ENCODE measurements at places on chromosomes 7 and 10.

GRCh38 chr10:31630861-31631567 is 297.6 kb downstream of the ARHGAP12 start:
- no peak for DNase-seq

- DNase-seq, result no peak
Observed at GRCh38 chr7:30028749-30029635, 780 bp downstream of the PLEKHA8 start.

GRCh38 chr7:34333925-34334324 is 324.1 kb upstream of the NPSR1 start:
- DNase-seq, result no peak

GRCh38 chr7:4078580-4078979 is 603.5 kb upstream of the FOXK1 start:
- DNase-seq, result no peak

- DNase-seq, result no peak
Observed at GRCh38 chr7:27619492-27619891, 43.2 kb downstream of the HIBADH start.

DNA sequence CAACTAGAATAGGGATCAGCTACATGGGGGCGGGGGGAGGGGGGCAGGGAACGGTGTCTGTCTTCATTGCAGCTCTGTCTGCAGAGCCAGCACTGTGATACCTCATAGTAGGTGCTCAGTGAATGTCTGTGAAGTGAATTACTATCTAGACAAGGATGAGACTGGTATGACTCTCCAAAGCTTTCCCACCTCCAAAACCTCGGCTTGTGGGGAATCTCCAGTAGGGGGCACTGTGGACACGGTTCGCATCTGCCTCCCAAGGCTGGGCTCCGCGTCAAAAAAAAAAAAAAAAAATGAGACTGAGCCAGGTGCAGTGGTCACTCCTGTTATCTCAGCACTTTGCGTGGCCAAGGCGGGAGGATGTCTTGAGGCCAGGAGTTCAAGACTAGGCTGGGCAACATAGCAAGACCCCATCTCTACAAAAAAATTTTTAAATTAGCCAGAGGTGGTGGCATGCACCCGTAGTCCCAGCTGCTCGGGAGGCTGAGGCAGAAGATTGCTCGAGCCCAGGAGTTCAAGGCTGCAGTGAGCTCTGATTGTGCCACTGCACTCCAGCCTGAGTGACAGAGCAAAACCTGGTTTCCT is 9.6 kb downstream of the TRIM56 start:
- no peak for DNase-seq

DNA sequence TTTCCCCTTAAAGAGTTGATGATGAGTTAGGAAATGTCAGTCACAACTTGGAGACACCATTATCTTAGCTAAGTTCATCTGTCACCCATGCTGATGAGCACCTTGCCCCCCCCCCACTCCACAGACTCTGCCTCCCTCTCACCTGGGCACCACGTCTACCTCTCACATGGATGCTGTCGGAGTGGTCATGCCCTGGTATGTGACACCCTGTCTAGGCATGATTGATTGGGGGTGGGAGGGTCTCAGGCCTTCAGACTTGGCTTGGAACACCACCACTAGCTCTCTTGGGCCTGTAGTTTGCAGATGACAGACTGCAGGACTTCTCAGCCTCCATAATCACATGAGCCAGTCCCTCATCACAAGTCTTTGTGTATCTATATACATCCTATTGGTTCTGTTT is 78.0 kb downstream of the WDR37 start:
- DNase-seq, result no peak
